ENCODE measurements at places on chromosomes 6 and 20. TPM values are rescaled to one million over a fixed set of nuclear protein-coding genes. Genes with fewer than 3 reads are reported as not detected.

CST2 gene
- total RNA-seq, result not detected

CALHM6 gene
- total RNA-seq, result 0.71 TPM

DNA sequence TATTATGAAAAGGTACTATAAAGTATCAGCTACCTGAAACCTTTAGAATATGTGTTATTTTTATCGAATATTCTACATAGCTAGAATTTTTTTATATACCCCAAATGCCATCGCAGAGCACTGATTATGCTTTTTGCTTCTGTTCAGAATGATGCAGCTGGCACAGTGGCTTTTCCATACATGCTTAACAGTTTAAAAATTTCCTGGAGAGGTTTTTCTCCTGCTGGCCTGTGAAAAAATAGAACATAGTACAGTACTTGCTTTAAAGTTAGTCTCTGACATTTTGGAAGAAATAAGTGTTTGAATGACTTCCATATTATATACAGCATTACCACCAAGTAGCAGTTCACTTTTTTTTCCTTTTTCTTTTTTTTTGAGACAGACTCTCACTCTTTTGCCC lies 5.3 kb downstream of the DOP1A start:
- H3K4me3 ChIP-seq, result no peak overlapping the region
- no peaks in the 10 kb centered on the region for H3K36me3 ChIP-seq
- H3K27me3 ChIP-seq, result no peaks in the 10 kb centered on the region
- H3K4me1 ChIP-seq, result peaks cover 35% of the 10 kb centered on the region
- no peak for DNase-seq
- no peak overlapping the region for H3K27ac ChIP-seq

GRCh38 chr20:4719190-4719589 lies 2.5 kb upstream of the PRND start:
- H3K27ac ChIP-seq, result no peak overlapping the region
- H3K27me3 ChIP-seq, result no peaks in the 10 kb centered on the region
- no peak for DNase-seq
- no peaks in the 10 kb centered on the region for H3K4me1 ChIP-seq
